MV-4-11 (cell line): ENCODE measurements at places on chromosomes 7 and 10.
A peak's percentile ranks its signal among the peaks of the same experiment; 100 is the strongest.

DNA sequence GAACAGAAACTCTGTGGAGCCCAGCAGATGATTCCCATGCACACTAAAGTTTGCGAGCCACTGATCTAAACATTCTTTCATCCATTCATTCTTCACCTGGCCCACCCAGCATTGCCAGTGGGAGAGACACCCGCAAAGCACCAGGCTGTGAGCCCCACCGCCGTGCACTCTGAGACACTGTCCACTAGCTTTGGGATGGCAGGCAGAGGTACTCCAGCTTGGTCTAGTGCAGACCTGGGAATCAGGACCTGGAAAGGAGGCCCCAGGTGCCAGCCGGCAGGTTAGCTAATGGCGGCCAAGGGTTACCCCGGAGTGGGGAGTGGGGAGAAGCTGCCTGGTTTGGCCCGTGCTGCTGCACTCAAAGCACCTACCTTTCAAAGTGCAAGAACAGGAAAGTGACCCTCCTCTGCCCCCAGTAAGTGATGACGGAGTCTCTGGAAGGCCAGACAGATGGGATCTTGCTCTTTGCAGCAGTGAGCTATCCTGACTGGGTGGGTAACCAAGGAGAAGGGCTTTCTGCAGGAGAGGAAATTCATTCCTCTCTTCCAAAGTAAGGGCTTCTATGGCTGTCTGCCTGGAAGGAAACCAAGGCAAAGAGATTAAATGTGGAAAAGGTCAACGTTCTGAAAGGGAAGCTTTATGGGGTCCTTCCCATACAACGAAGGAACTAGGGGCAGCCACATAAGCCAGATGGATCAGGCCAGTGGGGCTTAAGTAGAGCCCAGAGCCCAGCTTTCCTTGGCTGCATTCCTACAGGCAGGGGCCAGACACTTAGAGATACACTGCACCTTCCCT lies 74.2 kb upstream of the LRRC4 start:
- DNase-seq = no peak

GRCh38 chr10:30752481-30752881 lies 122.9 kb upstream of the LYZL2 start:
- DNase-seq = no peak

GRCh38 chr7:37480041-37481031 lies 31.7 kb upstream of the ELMO1 start:
- DNase-seq = peak; percentile 84

- DNase-seq = no peak
Observed at GRCh38 chr7:151616443-151617213, 96.9 kb upstream of the RHEB start.

DNA sequence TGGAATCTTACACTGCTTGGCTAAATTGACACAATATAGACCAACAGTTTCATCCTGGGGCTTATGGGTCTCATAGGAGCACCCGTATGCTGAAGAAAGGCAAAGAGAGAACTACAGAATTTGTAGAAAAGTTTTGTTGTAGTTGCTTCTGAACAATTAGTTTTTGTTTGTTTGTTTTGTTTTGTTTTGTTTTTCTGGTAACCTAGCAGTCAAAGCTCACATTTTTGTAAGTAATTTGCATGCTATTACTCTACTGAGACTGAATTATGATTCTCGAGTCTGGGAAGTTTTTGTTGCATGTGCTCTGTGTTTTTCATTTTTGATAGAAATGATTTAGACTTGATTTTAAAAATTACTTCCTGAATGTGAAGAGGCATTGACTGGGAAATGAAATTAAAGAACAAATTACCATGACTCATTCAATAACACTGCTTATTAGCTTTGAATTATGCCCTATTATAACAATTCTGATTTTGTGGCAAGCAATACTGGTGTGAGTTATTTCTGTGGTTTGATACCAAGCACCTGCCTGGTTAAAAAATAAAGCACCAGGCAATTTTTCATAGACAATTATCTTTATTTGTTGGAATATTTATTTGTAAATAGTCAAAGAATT lies 438 bp downstream of the LSMEM1 start:
- no peak for DNase-seq

DNA sequence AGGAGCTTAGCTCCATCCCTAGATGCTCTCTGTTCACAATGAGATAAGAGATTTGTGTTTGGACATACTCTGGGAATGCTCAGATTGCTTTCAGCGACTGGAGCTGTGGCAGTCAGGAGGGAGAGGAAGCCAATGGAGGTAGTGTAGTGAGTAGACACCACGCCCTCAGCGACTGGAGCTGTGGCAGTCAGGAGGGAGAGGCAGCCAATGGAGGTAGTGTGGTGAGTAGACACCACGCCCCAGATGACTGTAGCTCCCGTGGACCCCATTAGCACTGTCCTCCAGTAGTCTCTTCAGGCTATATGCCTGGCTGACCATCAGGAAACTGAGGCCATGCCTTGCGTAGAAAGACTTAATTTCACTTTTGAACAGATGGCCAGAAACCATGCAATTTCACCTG lies 1033.8 kb downstream of the NRG3 start:
- no peak for DNase-seq

- DNase-seq = no peak
Observed at GRCh38 chr10:62112963-62113362, 155.7 kb downstream of the RTKN2 start.

DNA sequence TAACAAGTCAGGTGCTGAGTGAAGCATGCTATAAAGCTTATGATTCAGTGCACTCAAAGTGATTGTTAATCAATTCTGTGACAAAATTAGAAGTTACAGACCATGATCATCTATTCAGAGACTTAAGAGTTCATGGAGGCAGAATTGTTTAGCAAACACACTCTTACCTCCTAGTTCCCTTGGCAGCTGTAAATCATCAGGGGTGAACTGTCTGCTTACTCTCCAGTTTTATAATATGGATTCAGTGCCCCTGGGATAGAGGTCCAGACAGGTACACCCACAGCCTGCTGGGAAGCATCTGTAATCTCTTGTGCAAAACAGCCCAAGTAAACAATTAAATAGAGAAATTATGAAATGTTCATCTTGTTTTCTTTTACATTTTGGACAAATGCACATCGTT lies 835.0 kb upstream of the COBL start:
- no peak for DNase-seq

DNA sequence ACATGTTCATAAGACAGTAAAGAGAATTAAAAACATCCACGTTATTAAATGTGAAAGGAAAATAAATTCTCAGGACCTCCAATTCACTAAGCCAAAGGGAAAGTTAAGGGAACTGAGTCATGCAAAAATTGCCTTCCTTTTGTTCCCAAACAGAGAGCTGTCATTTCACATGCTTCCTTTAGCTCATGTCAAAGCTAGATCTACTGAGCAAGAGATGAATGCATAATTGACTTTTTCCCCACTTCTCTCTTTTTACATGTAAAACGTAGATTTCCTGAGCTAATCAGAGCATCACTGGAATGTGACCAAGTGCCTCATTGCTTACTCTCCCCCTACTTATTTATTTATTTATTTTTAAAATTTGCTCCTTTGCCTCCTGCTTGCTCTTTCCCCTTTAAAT lies 129.1 kb upstream of the AMPH start:
- DNase-seq = no peak

DNA sequence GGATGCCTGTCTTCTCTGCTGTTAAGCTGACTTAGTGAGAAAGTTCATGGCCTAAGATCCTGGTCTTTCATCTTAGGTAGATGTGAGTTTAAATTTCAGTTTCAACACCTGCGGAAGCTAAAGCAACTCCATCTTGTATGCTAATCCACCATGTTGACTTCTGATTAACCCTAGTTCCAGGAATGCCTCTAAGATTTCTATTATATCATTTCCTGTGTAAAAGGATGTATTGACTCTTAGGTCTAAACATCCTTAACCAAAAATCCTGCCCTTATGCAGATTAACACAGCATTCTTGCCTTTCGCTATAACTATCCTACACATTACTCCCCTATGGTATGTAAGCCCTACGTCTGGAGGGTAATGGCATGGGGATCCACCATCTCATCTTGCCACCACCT lies 94.4 kb upstream of the CCDC6 start:
- DNase-seq = no peak

DNA sequence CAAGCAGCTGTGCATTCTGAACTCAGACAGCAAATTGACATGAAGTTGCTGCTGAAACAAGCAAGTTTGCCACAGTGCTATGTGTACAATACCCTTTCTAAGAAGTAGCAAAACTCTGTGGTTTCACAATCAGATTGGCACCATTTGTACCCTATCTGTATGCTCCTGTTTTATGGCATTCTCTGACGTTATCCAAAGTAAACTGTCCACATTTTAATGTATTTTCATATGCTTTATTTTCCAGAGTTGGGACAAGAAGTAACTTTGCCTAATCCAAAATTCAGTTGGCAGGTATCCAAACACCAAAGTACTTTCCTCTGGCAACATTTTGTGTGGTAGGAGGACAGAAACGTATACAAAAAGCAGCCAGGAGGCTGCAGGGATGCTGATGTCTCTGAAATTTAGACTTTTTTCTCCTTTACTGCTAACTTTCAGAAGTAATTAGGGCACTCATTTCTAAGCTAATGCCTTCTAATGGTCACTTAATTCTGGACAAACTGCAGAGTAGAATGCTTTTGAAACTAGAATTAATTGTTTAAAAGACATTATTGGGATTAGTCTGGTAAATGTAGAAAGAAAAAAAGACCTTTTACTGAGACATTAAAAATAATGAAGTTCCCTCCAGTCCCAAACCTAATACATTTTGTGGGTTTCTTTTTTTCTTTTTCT lies 414.7 kb upstream of the NRP1 start:
- no peak for DNase-seq

DNA sequence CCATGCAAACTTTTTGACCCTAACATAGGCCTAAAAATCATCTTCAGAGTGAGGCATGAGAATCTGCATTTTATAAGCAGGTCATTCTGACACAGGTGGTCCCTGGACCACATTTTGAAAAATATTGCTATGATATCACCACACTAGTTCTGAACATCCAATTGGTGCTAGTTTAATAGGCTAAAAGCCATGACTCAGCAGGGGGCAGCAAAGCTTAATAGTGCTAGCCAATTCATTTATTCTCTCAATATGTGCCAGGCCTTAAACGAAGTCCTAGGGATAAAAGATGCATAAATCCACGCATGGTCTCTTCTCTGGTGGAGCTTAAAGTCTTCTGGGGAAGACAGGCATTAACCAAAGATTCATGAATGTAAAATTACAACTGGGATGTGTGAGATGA lies 10.2 kb upstream of the SLC25A28 start:
- DNase-seq = peak; percentile 62

- DNase-seq = no peak
Observed at GRCh38 chr10:128808921-128809440, 658.1 kb upstream of the MGMT start.

GRCh38 chr10:110032801-110033700 lies 25.3 kb downstream of the ADD3 start:
- no peak for DNase-seq

DNA sequence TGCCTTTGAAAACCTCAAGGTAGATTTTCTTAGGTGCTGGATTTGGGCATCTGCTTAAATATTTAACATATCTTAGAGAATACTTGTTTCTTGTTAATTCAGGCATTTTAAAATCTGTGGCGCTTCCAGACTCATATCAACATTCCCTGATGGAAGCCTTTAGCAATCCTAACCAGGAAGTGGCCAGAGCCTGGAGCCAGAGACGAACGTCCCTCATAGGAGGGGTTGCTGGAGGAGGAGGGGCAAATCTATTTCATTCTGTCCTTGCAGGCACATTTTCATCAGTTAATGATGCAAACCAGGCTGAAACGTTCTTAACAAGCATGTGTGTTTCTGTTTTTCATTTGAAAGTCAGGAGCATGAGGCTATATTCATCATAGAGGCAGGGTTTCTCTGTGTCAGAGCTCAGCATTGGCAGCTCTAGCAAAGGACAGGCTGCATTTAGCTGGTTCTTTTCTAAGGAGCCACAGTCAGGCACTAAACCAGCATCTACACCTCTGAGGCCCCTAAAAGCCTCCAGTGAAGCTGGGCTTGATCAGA lies 17.8 kb upstream of the IFIT2 start:
- no peak for DNase-seq

GRCh38 chr10:130941886-130942285 lies 369.6 kb downstream of the TCERG1L start:
- DNase-seq = no peak

DNA sequence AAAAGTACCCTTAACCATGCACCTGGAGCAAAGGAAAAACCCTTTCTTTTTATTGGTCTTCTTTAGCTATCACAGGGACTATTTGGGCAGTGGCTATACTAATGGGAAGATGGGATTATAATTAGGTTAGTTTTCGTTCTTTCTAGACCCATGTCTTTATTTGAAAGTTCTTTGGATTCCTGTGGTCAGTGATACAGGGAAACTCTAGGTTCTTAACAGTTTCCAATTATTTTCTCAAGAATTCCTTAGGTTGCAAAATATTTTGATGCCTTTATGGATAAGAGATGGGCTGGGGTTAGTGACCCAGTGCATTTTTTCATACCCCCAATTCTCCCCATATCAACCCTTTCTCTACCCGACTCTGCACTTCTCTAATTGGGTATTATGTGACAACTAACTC lies 49.0 kb downstream of the ADD3 start:
- DNase-seq = no peak

DNA sequence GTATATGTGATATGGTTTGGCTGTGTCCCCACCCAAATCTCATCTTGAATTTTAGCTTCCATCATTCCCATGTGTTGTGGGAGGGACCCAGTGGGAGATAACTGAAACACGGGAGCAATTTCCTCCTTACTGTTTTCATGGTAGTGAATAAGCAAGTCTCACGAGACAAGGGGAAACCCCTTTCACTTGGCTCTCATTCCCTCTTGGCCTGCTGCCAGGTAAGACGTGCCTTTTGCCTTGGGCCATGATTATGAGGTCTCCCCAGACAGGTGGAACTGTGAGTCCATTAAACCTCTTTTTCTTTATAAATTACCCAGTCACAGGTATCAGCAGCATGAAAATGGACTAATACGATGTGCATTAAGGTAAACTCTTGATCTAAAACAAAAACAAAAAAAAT lies 357.1 kb upstream of the AOAH start:
- no peak for DNase-seq

DNA sequence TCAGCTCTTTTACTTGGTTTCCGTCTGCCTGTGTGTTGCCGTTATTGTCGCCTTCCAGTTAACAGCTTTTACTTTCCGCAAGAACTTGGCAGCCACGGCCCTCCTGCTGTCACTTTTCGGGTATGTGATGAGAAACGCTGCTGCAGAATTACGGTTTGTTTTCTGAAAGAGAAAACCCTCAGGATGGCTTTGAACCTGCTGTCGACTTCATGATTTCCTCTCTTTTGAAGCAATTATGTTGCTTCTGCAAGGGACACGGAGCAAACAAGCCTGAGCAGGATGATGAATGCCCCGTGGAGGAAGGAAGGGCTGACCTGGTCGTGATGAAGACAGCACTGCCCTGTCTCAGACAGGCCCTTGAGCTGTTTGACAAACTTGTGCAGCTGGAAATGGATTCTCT lies 339.8 kb downstream of the ABCA13 start:
- no peak for DNase-seq

- DNase-seq = peak; percentile 96
Observed at GRCh38 chr10:95697429-95697828, 3.7 kb upstream of the TCTN3 start.

DNA sequence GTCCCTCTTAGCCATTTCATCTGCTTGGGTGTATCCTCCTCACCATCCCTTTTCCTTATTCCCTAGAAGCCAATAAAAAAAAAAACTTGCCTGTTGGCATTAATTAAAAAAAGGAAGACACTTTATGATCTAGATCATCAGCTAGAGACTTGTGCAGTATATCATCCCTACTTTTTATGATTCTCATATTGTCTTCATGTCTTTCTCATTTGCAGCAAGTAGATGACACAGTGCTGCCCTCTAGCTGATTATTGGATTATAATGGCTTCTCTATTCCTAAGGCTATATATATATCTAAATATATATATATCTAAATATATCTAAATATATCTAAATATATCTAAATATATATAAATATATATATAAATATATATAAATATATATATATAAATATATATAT lies 272.4 kb upstream of the LRGUK start:
- peak; percentile 26 for DNase-seq

GRCh38 chr10:92657024-92657423 lies 32.7 kb upstream of the HHEX start:
- no peak for DNase-seq
